T-helper 22 cell (primary cell): ENCODE measurements at places on chromosomes 16 and 17.

DNA sequence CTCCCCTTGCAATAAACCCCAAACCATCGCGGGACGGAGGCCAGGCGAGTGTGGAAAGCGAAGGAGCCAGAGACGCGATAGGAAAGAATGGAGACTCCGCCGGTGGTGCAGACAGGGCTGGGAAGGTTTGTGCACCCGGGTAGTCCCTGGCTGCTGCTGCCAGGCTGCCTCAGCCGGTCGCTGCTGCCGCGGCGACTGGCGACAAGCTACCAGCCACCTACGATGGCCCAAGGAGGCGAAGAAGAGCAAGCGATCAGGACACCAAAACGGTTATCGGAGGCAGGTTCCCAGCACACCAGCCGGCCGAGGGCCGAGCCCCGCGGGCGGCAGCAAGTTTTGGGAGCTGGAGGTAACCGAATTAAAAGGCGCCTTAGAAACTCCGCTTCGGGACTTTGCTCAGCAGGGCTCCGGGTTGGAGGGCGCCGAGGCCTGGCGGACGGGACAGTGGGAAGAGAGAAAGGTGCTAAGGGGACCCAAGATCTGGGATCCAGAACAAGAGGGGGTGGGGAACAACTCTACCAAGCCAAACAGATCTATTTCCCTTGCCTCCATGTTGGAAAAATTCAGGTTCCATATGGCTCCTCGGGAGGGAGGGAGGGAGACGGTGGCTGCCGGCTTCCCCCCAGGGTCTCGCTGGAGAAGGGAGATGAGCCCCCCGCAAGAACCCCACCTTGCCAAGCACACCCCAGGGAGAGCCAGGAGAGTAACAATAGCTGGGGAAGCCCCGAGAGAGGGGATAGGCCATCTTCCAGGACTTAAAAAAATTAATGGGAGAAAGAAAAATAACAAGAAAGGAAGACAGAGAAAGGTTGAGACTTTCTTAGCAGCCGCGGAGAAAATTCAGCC lies 9.7 kb upstream of the HOXB2 start:
- DNase-seq: no peak

GRCh38 chr16:47644661-47645060 lies 183.5 kb downstream of the PHKB start:
- DNase-seq: no peak

DNA sequence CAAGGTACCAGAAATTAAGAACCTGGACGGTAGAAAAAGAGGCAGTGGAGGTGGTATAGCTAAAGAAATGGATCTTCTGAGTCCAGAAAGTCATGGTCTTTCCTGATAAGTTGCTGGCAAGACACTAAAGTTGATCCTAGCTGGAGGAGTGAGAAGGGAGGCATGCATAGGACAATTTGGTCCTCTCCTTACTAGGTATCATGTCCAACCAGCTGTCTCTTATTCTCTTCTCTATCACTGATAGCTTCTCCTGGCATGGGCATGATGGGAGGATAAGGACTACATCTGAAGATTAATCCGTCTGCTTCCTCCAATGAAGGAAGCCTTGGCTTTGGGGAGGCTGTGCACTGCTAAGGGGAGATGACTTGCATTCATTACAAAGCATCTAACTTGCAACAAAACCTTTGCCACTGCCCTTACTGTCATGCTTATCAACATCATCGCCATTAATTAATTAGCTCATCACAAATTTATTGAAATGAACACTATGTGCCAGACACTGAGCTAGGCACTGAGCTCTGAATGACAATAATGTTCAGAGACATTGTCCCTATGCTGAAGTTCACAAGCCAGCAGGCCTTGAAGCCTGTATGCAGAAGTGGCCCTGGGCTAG lies 3.1 kb upstream of the FAM117A start:
- no peak for DNase-seq

DNA sequence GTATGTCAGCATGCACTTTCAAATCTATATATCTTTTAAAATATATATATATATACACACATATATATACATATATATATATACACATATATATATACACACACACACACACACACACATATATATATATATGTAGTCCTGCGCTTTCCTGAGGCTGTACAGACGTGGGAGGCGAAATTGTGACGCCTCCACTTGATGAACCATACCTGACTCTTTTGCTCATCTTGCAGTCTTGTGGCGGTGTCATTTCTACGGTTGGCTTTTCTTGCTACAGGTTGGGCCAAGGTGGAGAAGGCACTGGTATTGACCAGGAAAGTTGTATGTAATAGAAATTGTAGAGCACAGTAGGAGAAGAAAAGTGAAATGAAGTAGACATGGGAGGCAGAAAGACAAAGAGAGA lies 88.2 kb downstream of the RBFOX1 start:
- DNase-seq: no peak

DNA sequence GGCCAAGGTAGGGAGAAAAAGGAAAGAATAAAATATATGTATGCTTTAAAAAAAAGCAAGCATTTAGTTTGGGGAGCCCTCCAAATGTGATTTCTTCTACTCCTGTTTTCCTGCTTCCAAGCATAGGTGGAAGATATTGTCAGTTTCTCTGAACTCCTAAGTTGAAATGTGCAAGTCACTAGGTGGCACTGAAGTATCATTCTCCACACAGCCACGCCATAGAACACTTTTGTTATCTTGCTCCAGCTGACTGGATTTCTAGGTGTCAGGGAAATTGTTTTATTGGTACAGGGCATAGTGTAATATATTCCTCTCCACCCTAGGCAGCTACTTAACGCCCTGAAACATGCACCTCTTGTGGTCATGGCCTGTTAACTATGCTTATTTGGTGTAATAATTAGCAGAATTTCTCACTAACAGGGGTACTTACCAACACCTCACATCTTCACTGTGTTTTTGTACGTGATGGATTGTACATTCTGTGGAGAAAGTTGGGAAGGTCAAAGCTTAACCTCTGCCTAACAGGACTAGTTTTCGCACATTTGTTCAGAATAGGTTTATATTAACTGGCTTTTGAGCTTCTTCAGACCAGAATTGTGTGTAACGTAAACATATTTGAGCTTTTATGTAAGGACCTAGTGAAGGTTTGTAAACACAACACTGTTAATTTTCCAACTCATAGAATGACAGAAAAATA lies 69.3 kb downstream of the FTO start:
- no peak for DNase-seq

DNA sequence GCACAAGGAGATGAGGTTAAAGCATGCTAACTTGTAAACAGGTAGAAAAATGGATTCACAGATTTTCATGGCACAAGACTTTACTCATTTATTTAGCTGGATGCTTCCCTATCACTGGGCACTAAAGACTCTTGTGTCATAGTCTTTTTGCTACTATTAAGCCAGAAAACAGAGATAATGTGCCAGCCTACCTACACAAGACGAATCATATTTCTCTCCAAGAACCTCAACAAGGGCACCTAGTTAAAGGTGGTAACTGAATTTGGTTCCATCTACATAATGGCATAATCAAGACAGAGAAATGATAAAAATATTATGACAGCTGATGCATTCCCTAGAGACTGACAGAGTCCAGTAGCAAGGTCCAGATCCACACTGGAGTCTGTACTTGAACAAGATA lies 3.8 kb downstream of the NACA2 start:
- DNase-seq: no peak

DNA sequence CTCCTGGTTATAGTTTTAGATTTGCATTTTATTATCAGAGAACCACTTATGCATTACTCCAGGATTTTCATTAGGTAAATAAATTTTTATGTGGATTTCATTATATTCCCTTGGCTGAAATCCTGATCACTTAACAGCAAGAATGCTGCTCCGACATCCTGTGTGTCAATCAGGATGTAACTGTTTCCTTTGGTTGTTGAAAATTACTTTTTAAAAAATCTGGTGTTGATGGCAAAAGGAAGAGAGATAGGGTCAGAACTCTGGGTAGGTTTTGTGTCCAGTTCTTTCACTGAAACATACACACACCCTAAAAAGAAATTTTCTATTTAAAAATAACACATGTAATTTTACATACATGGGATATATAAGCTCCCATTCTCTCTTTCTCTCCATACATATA lies 30.9 kb downstream of the ZNF423 start:
- DNase-seq: no peak

DNA sequence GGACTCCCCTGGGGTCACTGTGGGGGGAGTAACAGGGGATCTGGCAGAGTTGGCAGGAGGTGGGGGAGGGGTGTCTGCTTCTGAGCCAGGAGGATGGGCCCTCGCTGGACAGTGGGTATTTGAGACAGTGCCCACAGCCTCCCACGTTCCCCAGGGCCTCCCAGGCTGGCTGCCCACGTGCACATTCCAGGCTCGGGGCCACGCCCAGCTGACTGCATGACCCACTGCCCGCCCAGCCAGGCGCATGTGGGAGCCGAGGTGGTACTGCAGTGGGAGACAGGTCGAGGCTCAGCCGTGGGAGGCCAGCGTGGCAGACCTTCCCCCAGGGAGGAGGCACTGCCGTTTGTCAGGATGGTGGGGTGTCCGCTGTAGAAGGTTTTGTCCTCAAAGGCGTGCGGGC lies 38.8 kb downstream of the BAHCC1 start:
- DNase-seq: no peak

DNA sequence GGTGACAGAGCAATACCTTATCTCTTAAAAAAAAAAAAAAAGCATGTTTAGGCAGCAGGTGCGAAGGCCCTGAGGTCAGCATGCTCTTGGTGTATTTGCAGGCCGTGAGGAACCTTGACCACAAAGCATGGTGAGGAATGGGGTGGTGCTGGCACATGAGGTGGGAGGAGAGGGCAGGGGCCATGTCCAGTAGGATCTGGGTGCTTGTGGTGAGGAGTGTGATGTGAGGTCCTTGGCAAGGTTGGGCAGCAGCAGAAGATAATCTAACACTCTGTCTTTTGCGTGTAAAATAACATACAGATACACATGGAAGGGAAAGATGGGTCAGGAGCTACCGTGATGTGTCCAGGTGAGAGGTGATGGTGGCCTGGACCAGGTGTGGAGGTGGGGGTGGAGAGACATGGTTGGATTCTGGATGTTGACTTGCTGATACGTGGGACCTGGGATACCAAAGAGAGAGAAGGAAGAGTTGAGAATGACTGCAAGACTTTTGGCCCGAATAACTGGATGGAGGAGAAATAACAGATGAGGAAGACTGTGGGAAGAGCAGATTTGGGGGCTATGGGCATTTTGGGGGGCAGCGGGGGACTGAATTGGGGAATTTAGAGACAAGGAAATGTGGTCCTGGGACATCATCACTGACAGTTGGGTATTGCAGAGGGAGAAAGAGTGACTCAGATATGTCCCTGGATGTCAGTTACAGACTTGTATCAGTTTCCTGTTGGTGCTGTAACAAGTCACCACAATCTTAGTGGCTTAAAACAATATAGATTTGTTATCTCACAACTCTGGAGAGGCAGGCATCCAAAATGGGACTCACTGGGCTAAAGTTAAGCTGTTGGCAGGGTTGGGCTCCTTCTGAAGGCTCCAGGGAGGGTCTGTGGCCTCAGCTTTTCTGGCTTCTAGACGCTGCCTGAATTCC lies 274.9 kb downstream of the HAPSTR1 start:
- DNase-seq: no peak

DNA sequence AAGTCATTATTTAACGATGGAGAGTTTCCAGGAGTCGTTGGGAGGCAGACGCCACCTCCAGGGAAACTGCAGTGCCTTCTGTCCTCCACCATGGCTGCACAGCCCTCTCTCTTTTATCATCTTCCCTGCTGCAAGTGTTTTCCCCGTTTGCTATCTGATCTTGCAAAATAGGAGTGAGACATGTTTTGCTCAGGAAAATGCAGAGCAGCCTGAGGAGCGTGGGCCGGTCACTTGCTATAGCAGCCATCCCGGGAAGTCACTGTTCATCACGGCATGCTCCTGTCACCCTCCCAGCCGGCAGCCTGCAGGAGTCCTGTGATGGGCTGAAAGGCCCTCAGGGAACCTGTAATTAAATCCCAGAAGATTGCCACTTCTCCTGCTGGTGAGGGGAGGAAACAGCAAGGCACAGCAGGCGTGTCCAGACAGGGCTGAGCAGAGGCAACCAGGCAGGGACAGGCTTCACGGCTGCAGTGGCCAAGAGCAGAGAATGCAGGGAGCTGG lies 143.1 kb downstream of the GSG1L start:
- DNase-seq: no peak

GRCh38 chr16:52265446-52265861 lies 281.5 kb downstream of the TOX3 start:
- no peak for DNase-seq

- DNase-seq: no peak
These were observed 2.3 kb upstream of the PPP1R9B start for GRCh38 chr17:50152736-50153135.

DNA sequence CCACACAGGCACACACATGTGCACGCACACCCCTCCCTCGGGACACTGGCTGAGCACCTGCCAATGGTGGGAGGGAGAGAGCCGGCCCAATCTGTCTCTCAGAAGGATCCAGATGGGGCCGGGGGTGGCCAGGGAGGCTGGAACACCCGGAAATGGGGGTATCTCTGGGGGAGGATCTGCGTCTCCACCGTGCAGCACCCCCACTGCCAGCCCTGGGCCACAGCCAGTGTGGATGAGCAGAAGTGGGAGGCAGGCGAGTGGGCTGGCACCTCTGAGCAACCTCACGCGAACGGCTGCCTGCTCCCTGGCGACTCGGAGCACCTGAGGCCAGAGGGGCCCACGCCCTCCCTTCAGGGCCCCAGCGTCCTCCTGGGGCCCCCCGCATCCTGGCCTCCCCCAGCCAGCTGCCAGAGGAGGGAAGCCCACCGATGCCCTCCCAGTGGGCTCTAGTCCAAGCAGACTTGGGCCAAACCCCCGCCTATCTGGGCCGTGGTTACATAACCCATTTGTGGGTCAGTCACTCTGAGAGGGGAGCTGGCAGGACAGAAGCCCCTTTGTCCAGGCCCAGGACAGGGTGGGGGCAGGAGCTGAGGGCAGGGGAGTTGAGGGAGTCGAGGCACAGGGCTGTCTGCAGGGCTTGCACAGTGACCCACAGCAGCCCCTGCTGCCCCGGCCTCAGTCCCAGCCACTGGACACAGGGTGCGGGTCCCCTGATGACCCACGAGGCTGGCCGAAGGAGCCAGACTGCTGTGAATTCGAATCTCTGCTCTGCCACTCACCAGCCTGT lies 5.6 kb downstream of the CASKIN1 start:
- DNase-seq: no peak

DNA sequence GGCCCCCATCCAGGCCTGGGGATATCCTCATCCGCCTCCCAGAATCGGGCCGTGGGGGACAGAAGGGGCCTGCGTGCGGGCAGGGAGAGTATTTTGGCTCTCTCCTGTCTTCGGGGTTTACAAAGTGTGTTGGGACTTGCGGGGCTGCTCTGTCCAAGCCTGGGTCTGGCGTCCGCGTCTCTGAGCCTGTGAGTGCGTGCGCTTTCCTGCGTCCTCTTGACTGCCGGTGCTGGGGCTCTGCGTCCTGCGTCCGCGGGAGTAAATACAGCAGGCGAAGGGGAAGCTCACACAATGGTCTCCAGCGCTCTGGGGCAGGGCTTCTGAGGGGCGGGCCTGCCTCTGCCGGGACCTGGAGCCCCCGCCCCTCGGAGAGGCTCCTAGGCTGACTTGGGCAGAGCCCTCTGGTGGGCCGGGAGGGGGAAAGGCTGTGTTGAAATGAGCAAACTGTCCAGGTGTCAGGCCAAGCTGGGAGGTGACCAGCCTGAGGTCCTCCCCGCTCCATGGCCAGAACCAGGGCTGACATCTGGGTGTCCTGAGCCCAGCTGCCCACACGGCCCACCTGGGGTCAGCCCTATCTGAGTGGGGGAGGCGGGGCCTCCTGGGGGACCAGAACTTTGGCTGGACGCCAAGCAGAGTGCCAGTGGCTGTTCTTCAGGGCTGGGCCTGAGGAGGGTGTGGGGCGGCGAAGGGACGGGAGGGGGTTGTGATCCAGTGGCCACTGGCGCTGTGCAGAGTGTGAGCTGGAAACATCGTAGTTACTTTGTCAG lies 233.6 kb downstream of the SEC14L1 start:
- peak; percentile 57 for DNase-seq
